Adrenal gland (tissue), 19 donors: ENCODE measurements at places on chromosomes 6 and 20. TPM values are rescaled to one million over a fixed set of nuclear protein-coding genes. Genes with fewer than 3 reads are reported as not detected.

The SNPH gene
- 12.8 TPM for polyA plus RNA-seq

The ANGPT4 gene
- polyA plus RNA-seq, result 0.48 TPM

- DNase-seq, result no peak
These were observed 103.1 kb upstream of the TBX18 start for GRCh38 chr6:84867521-84867920.

DNA sequence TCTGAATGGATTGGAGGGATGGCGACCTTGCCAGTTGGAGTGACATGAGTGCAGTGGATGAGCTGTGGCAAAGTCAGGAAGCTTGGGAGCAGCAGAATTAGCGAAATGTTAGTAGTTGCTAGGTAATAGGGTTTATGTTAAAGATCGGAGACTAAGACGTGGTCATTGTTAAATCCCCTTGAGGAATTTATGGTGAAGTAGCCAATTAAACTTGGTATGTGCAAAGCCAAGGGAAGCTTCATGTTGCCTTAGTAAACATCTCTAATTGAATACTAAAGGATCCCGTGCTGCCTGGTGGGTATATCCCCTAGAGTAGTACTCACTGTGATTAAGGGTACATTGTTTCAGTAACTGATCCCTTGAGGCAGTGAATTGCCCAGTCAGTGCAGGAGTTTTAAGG, 106.0 kb downstream of the PRIM2 start:
- no peak for DNase-seq

- DNase-seq, result no peak
These were observed 84.3 kb downstream of the CTNNBL1 start for GRCh38 chr20:37777988-37778659.

- DNase-seq, result no peak
These were observed 56.1 kb downstream of the ADAT2 start for GRCh38 chr6:143394389-143394788.

- no peak for DNase-seq
These were observed 42.9 kb downstream of the NHSL1 start for GRCh38 chr6:138456401-138456790.

DNA sequence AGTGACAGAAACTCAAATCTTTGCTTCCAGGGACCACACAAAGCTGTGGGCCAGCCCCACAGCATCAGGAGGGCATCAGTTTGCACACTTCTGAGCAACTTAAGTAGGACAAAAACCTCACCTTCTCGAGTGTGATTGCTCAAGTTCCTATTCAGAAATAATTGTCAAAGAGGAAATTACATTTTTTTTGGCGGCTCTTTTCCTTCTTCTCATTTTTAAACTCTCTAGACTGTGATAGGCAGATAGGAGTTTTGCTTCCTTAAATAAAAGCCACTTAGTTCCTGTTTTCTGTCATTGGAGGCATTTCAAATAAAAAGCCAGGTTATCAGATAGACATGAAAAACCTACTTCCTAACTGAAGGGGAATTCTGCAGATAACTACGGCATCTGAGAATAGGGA, 11.2 kb upstream of the TAGAP start:
- DNase-seq, result no peak
